ENCODE measurements at places on chromosomes 1 and 21. TPM values are rescaled to one million over a fixed set of nuclear protein-coding genes. Genes with fewer than 3 reads are reported as not detected.

GRCh38 chr1:12516741-12517140 is 101.3 kb downstream of the DHRS3 start:
- DNase-seq = no peak

The OR2AK2 gene
- polyA plus RNA-seq = not detected

DNA sequence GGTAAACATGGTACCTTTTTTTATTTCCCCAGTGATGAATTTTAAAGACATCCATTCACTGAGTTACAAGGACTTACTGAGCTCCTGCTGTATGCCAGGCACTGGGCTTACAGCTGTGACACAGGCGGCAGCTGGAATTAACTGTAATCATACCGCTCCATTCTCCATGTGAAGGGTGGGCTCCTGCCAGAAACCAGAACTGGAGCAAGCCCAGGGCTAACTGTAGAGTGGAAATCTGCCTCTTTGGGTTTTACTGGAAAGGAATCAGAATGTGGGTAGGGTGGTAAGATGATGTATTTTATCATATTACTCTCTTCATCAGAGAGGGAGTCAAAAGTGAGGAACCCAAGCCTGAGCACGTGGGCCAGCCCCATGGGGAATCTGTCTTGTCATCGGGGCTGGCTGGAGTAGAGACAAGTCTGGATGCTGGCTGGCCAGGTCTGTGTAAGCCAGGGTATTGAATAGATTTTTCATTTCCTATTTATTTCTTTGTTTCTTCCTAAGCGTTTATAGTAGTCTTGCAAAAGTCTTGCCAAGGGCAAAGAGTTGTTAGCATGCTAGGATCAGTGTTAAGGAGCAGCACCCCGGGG is 21.5 kb downstream of the FGGY start:
- no peak for DNase-seq

GRCh38 chr1:2020310-2020655 is 1.1 kb downstream of the GABRD start:
- no peak for DNase-seq

DNA sequence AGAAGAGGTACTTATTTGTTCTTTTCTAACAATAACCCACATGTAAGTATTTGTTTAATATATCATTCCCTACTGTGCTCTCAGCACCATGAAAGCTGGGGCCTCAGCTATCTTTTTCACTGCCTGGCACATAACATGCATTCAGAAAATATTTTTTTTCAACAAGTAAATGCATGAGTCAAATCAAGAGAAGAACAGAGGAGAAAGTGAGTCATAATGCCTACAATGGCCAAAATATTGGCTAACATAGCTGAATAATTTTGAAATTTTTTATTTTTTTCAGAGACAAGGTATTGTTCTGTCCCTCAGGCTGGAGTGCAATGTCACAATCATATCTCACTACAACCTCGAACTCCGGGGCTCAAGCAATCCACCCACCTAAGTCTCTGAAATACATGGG is 252.2 kb upstream of the ADAMTS5 start:
- no peak for DNase-seq

DNA sequence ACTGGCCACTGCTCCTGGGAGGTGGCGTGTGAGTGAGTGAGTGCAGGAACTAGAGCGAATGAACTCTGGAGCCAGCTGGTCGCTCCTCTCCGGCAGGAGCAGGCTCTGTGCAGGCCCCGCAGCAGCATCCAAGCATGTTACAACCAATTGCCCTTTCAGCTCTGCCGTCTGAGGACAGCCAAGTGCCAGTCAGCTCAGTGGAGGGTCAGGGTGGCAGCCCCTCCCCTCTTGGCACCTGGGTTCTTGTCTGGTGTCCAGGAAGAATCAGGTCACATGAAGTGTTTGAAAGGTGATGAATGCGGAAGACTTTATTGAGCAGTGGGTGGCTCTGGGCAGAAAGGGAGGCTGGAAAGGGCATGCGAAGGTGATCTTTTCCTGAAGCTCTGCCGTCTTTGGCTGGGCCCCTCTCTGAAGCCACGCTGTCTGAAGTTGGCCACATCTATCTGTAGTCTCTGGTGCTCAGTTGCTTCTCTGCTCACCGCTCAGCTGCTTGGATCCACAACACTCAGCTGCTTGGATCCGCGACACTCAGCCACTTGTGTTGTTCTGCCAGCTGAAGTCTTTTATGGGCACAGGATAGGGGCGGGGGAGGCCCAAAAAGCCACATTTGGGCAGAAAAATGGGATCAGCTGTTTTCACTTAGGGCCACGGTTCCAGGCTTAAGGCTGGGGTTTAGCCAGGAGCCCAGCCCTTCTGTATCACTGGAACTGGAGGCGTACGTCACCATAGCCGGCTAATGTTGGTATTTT is 139.8 kb downstream of the ADSS2 start:
- DNase-seq = no peak

DNA sequence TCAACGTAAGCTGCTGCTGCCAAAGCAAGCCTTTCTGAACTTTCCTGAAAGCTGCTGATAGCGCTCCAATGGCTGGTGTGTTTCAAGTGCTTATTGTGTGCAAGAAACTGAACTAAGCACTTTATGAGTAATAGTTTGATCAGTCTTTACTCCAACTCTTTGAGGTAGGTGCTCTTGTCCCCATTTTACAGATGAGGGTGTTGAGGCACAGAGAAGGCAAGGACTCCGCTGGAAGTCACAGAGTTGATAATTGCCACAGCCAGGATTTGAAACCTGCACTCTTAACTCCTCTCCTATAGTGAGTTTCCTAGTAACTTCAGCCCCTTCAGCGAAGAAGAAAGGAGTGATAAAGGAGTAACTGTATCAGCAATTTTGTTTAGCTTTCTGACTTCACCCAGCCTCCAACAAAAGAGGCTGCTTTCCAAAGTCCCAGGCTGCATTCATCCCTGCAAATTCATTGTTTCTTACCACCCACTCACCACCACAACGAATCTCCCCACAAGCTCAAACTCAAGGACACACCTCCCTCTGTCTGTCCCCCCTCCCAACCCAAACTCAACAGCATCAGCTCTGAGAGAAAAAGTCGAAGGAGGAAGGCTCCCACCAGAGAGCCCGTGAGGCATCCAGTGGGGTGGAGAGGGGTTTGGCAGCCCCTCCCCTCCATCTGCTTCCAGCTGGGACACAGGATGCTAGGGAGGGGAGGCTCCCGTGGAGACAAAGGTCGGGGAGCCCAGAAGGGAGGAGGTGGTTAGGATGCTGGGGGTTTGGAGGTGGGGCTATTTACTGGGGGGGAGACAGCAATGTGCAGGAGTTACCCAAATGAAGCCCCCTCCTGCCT is 139.6 kb downstream of the NAV1 start:
- DNase-seq = no peak

DNA sequence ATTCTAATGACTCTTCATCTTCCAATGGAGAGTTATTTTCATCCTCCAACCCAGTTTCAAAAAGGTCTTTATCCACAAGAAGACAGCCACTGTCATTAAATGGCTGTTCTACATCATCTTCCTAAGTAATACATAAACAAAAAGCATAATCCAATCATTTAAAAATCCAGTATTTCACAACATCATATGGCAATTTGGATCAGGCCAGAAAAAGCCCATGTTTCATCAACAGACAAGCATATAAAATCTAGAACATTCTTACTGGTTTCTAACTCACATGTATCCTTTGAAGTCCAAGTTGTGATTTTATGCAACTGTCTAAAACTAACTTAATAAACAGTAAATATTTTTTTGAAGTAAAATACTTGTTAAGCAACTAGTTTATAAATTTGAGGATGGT is 6.6 kb downstream of the CLSPN start:
- no peak for DNase-seq

The PGLYRP3 gene
- polyA plus RNA-seq = 0.94 TPM

DNA sequence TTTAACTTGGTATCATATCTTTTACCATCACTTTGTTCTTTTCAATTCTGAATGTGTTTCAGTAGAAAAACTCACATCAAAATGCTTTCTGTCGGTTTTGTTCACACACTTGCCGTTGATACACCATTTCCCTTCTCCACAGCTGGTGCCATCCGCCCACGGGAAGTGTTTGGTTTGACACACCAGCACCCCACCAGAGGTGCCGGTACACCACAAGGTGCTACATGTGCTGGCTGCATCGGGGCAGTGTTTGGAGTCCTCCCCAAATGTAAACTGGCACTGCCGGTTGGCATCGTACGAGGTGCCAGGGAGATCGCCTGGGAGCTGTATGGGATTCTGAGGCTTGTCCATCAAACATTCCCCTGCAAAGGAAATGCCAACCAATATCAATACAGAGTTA is 5.0 kb downstream of the ADAMTS1 start:
- no peak for DNase-seq

DNA sequence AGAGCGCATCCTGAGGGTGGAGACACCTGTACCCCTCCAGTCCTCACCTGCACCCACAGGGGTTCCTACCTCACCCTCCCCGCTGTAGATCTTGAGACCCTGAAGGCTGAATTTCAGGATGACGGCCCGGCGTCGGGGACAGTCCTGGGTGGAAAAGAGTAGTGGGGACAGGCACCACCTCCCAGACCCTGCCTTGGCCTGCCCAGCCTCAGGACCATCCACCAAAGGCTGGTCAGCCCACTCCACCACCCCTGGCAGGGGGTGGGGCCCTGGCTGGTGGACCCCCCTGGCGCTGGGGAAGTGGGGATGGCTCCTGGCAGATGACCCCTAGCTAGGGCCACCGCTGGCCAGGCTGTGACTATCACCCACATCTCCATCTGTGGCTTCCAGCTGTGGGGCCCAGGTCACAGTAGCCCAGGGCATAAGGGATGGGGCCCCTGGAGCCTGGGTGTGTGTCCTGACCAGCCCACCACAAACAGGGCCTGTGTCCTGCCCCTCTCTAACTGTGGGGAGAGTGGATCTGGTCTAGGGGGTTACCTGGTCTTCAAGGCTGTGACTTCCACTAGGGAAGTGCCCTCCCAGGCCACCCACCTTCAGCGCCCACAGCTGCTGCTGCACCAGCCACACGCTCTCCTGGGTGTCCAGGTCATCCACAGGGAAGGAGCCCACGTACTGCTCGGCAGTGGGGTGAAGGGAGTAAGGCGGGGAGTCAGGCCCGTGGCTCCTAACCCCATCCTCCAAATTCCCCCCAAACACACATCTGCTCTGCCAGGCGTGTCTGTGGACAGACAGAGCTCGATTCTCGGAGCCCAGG is 5.4 kb downstream of the SH2D5 start:
- DNase-seq = no peak

The DCST1 gene
- not detected for polyA plus RNA-seq

GRCh38 chr1:37255136-37255795 is 219.1 kb upstream of the ZC3H12A start:
- DNase-seq = no peak

The IPO9 gene
- polyA plus RNA-seq = 21.2 TPM

- no peak for DNase-seq
Measured at GRCh38 chr21:15061279-15061678, 3.5 kb downstream of the NRIP1 start.

The FMO3 gene
- 2.5 TPM for polyA plus RNA-seq

DNA sequence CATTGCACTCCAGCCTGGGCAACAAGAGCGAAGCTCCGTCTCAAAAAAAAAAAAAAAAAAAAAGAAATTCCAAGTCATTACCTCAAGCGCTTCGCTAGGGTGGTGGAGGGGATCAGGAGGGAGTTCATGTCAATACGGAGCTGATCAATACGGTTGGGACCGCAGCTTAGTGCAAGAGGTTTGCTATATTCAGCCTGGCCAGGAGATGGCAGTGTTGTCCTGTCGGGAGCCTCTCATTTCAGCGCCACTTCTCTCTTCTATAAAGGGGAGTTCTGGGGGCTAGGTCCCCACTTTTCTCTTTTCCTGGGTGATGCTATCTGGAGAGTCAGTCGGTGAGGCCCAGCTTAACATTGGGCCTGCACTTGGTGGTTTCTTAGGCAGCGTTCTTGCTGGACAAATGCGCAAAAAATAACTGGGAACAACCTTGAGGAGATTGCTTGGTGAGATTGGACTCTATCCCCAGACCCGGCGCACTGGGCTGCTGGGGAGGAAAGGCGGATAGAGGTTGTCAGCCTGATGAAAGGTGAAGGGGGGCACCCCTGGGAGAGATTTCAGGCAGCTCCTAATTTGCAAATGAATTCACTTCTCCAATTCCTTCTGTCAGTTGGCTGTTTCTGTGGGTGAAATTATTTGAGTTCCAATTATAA is 40.4 kb downstream of the KIAA0040 start:
- DNase-seq = peak; percentile 61

The GPR37L1 gene
- polyA plus RNA-seq = 0.09 TPM

DNA sequence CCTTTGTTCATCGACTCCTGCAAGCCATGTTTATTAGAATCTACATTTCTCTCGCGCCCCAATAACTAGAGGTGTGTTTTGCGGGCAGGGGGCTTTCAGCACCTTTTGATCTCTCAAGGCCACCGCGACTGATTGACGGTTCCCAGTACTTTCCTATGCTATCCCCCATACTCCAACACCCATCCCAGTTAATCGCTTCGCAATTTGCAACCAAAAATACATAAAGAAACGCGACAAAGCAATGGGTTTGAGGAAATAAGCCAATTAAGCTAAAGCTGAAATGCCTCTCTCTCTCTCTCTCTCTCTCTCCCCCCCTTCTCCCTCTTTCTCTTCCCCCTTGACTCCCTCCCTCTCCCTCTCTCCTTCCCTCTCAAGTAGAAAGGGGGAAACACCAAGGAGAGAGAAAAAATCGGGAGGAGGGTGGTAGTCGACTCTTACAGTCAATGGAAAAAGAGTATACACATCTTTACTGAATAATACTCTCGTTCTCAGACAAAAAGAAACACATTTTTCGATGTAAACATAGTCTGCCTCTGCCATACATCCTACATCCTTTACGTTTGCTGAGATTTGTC is 128.0 kb upstream of the DPYD start:
- no peak for DNase-seq

The TGFB2 gene
- 1.6 TPM for polyA plus RNA-seq

The HSD3B1 gene
- 0.39 TPM for polyA plus RNA-seq

DNA sequence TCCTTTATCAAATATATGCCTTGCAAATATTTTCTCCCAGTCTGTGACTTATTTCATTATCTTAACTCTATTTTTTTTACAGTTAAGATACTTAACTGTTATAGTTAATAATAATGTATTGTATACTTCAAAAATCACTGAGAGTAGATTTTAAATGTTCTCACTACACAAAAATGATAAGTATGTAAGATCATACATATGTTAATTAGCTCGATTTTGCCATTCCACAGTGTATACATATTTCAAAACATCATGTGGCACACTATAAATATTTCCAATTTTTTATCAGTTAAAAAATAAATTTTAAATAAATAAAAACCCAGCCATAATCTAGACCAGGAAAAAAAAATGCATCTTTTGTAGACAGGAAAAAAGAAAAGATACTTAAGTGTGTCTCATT is 27.2 kb downstream of the CTTNBP2NL start:
- no peak for DNase-seq

DNA sequence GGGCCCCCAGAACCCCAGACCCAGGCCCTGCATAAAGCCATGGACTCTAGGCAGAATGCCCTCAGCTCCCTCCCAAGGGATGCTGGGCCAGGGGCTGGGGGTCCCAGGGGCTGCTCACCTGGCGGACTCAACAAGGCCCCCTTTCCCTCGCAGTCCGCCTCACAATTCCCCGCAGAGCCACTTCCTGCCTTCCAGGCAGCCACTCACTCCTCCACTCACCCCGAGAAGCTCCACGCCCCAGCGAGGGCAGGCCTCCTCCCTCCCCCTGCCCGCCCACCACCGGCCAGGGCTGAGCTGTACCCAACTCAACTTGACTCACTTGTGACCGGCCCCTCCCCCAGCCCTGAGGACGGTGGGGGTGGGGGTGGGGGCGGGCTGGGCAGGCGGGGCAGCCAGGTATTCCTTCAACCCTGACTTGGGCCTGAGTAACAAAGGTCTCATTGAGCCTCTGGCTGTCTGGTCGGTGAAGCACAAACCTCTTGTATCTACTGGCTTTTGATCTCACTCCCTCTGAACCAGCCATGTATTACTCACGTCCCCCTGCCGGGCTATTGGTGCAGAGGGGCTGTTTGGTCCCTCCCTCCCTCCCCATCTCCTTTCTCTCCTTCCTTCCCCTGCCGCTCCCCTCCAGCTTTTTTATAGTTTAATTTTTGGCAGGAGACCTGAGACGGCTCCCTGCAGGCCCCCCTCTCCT is 5.9 kb downstream of the BLACAT1 start:
- no peak for DNase-seq

The PRMT6 gene
- 24.4 TPM for polyA plus RNA-seq

The ADAMTSL4 gene
- 17.9 TPM for polyA plus RNA-seq
